MCF 10A (cell line): ENCODE measurements at places on chromosomes 4 and X. TPM values are rescaled to one million over a fixed set of nuclear protein-coding genes. Genes with fewer than 3 reads are reported as not detected.

Gene IL21
- not detected in 2 replicates for total RNA-seq

- no peak overlapping the region for H3K4me3 ChIP-seq
- H3K36me3 ChIP-seq, result no peaks in the 10 kb centered on the region
- H3K4me1 ChIP-seq, result no peaks in the 10 kb centered on the region
- no peak overlapping the region for H3K27ac ChIP-seq
- DNase-seq, result peak; percentile 69
- no peaks in the 10 kb centered on the region for H3K27me3 ChIP-seq
Observed at GRCh38 chr4:82017680-82018079, 356.1 kb downstream of the HNRNPD start.

DNA sequence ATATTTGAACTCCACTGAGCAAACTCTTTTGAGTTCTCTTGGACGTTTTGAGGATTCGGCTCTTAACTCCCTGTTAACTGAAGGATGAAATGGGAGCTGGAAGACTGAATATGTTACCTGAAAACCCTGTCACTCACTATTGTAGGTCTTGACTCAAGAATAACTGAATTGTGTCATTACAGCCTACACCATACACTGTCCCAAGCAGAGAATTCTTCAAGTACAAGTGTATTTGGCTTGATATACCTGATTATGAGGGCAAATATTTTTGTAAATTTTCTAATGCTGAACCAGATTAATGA, 276.1 kb downstream of the CFAP299 start:
- no peak for DNase-seq
- H3K4me1 ChIP-seq, result peaks cover 4% of the 10 kb centered on the region
- H3K4me3 ChIP-seq, result no peak overlapping the region
- no peak overlapping the region for H3K27ac ChIP-seq
- H3K36me3 ChIP-seq, result no peaks in the 10 kb centered on the region
- no peaks in the 10 kb centered on the region for H3K27me3 ChIP-seq

DNA sequence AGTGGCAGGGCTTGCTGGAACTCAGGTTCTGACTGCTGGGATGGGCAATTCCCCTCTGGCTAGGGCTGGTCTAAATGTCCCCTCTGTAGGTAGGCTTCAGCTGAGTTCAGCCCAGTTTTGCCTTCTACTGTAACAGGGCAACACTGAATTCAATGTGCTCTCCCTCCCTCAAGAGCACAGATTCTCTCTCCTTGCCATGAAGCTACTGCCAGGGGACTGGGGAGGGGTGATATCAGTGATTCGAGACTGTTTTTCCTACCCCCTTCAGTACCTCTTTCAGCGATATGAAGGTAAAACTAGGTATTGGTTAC, 23.4 kb upstream of the STPG2 start:
- DNase-seq, result no peak
- H3K27me3 ChIP-seq, result no peaks in the 10 kb centered on the region
- no peak overlapping the region for H3K4me3 ChIP-seq
- H3K4me1 ChIP-seq, result peaks cover 9% of the 10 kb centered on the region

Gene GLRA2
- not detected in 2 replicates for total RNA-seq

DNA sequence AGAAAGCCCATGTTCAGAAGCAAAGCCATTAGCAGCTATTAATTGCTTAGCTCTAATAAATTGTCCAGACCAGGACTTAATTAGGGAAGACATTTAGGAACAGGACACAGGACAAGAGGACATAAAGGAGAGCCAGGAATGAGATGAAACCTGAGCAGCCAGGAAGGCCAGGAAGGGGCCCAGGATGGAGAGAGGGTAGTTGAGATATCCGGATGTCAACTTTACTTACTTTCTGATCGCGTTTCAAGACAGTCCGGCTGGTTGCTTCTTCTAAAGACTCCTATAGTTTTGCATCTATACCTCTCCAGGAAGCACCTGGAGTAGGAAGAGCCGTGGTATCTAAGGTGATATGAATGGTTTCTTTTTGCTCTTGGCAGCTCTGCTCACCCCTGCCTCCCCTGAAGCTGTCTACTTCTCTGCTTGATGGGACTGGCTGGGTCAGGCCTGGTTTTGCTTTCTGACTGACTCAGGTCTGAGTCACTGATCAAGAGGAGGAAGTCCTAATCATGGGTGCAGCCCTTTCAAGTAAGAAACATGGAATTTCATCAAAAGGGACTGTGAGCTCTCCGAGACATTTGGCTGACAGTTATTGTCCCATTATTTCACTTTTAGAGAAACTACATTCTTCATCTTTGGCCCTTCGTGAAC, 733.3 kb downstream of the RPA4 start:
- no peak overlapping the region for H3K4me3 ChIP-seq
- H3K4me1 ChIP-seq, result no peaks in the 10 kb centered on the region
- H3K27ac ChIP-seq, result peak overlapping the region; percentile 20
- DNase-seq, result peak; percentile 75
- H3K27me3 ChIP-seq, result peaks cover 38% of the 10 kb centered on the region

GRCh38 chrX:129980540-129981199, 1.8 kb upstream of the BCORL1 start:
- DNase-seq, result no peak
- H3K27me3 ChIP-seq, result peaks cover 11% of the 10 kb centered on the region
- peaks cover 10% of the 10 kb centered on the region for H3K4me1 ChIP-seq
- peaks cover 6% of the 10 kb centered on the region for H3K36me3 ChIP-seq
- no peak overlapping the region for H3K27ac ChIP-seq

GRCh38 chr4:101753721-101754120, 36.8 kb upstream of the BANK1 start:
- H3K36me3 ChIP-seq, result no peaks in the 10 kb centered on the region
- H3K27me3 ChIP-seq, result no peaks in the 10 kb centered on the region
- no peak overlapping the region for H3K27ac ChIP-seq
- DNase-seq, result no peak
- no peak overlapping the region for H3K4me3 ChIP-seq
- no peaks in the 10 kb centered on the region for H3K4me1 ChIP-seq

GRCh38 chrX:153450114-153450948, 4.5 kb upstream of the TREX2 start:
- no peaks in the 10 kb centered on the region for H3K27me3 ChIP-seq
- no peaks in the 10 kb centered on the region for H3K4me1 ChIP-seq
- peaks cover 8% of the 10 kb centered on the region for H3K36me3 ChIP-seq
- no peak for DNase-seq
- H3K27ac ChIP-seq, result no peak overlapping the region

- peaks cover 17% of the 10 kb centered on the region for H3K36me3 ChIP-seq
- no peaks in the 10 kb centered on the region for H3K27me3 ChIP-seq
- H3K4me3 ChIP-seq, result no peak overlapping the region
- DNase-seq, result no peak
Observed at GRCh38 chr4:87433342-87433741, 11.0 kb downstream of the NUDT9 start.

Gene TEX11
- total RNA-seq, result not detected in 2 replicates

DNA sequence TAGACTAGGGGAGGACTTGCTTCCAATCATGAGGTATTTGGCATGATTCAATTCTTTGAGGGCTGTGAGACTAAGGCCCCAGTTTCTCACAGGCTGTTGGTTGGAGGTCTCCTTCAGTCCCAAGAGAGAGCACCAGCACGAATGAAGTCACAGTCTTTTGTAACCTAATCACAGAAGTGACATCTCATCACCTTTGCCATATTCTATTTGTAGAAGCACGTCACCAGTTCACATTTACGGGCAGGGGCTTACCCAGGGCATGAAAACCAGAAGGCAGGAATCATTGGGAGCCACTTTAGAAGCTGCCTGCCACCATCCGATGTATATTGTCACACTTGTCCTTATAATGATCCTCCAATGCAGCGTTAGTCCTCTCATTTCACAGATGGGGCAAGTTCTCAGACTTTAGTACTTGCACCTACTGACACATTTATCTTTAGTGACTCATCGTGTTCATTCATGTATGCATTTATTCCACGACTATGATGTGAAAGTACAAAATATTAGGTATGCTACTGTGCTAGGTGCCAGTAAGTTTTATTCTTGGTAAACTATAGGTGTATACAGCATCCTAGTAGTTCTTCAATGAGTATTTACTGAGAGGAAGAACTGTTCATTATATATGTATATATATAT, 163.8 kb upstream of the PGRMC2 start:
- H3K4me1 ChIP-seq, result peaks cover 20% of the 10 kb centered on the region
- DNase-seq, result no peak
- H3K36me3 ChIP-seq, result no peaks in the 10 kb centered on the region
- no peak overlapping the region for H3K27ac ChIP-seq
- H3K27me3 ChIP-seq, result no peaks in the 10 kb centered on the region

DNA sequence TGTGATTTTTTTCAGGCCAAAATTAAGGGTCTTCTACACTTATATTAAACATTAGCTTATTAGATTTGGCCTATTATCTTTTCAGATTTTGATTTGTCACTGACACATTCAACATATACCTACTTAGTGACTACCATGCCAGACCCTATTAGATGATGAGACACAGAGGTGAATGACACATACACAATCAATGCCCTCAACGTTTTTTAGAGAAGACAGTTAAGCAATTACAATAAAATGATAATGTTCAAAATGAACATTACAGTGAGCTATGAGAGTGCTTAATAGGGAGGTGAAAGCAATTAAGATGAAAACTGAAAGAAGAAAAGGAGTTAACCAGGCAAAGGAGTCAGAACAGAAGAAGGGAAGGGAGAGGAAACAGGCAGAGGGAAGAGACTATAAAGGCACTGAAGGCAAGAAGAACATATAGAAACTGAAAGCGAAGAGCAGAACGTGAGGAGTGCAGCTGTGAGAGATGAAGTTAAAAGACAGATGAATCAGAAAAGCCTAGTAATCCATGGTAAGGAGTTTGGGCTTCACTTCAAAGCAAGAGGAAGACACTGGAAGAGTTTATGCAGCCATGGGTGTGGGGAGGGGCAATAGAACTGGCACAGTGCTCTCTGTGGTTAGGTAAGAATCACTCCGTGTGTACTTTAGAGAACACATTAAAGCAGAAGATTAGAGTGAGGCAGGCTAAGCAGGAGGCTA, 119.0 kb downstream of the REELD1 start:
- peak; percentile 86 for DNase-seq
- no peak overlapping the region for H3K27ac ChIP-seq
- H3K27me3 ChIP-seq, result no peaks in the 10 kb centered on the region

Gene GABRE
- total RNA-seq, result 12.9 and 19.3 TPM in 2 replicates

Gene DRD5
- total RNA-seq, result not detected in 2 replicates

- H3K27ac ChIP-seq, result no peak overlapping the region
- H3K4me3 ChIP-seq, result no peak overlapping the region
- H3K36me3 ChIP-seq, result peaks cover 7% of the 10 kb centered on the region
- peak; percentile 41 for DNase-seq
- H3K27me3 ChIP-seq, result peaks cover 48% of the 10 kb centered on the region
Observed at GRCh38 chrX:103488332-103488731, 31.0 kb downstream of the RAB40A start.

DNA sequence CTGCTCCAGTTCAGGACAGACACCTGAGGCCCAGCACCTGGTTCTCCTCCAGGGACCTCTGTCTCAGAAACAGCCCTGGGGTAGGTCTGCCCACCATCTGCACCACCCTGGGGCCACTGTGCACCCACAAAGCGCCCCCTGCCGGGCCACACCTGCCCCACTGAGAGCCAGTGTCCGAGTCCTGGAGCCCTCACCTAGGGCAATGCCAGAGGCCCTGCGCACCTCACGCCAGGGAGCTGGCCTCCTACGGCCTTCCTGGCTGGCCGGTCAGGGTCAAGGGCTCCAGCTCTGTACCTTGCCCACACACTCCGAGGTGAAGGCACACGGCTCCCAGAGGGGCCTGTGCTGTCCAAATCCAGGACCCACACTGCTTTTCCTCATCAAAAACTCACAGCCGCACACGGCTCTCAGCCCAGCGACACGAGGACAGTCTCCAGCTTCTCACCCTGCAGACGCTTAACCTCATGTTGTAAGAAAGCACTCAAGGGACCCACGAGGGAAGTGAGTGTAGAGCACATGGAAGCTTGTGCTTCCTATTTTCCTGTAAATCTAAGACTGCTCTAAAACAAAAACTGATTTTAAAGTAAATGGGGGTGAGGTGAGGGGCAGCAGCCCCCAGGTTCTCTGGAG, 5.4 kb downstream of the CTBP1 start:
- H3K36me3 ChIP-seq, result peaks cover 49% of the 10 kb centered on the region
- H3K4me3 ChIP-seq, result no peak overlapping the region
- DNase-seq, result no peak
- H3K27me3 ChIP-seq, result no peaks in the 10 kb centered on the region
